ENCODE measurements at places on chromosomes 11 and 22.

GRCh38 chr11:129443276-129443675, 67.6 kb downstream of the BARX2 start:
- DNase-seq, result no peak

DNA sequence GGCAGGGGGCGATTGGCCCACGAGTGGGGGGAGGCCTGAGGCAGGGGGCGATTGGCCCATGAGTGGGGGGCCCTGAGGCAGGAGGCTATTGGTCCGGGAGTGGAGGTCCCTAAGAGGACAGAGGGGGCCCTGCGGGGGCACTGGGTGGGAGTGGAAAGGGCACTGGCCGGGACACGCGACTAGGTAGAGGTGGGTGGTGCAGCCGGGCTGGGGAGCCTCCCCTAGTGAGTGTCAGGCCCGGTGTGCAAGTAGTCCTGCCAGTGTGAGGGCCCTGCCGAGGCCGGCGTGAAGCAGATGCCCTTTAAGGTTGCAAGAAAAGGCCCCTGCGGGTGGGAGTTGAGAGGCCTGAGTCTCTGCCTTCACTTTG, 909 bp upstream of the BRD1 start:
- DNase-seq, result no peak

GRCh38 chr11:119426142-119426541, 3.2 kb upstream of the THY1 start:
- no peak for DNase-seq

DNA sequence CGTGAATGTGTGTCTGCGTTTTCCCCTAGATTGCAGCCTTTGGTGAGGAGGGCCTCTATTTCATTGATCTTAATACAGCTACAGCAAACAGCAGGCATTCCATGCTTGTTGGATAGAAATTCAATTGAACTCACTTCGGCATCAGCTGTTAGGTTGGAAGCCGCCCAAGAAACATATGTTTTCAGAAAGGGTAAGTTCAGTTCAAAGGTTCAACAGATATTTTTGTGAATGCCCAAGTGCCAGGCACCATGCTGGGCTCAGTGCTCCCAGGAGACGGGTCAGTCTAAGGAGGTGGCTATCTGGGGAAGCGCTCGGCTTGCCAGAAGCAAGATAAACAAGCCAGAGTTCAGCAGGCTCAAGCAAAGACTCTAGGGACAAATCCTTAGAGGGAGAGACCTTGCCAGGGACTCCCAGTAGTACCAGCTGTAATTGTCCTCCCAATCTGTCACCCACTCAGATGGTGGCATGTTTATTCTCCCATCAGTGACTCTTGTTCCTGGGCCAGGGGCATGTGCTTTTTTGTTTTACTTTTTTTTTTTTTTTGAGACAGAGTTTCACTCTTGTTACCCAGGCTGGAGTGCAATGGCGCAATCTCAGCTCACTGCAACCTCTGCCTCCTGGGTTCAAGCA, 64.5 kb upstream of the LARGE1 start:
- DNase-seq, result no peak

DNA sequence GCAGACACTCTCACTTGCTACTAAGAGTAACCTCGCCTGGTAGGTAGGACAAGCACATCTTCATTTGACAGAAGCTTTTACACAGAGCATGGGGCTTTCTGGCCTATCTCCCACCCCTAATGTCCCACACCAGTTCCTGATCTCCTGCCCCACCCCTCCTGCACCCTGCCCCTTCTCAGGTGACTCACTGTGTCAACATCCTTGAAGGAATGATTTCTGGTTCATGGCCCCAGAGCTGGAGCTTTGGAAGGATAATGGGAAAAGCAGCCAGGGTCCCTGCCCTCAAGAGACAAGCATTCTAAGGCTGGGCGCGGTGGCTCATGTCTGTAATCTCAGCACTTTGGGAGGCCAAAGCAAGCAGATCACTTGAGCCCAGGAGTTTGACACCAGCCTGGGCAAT, 47.2 kb downstream of the LRFN4 start:
- DNase-seq, result no peak

GRCh38 chr11:31499576-31500178, 9.7 kb downstream of the IMMP1L start:
- no peak for DNase-seq

- no peak for DNase-seq
Measured at GRCh38 chr11:65287601-65288000, 25.8 kb downstream of the POLA2 start.

DNA sequence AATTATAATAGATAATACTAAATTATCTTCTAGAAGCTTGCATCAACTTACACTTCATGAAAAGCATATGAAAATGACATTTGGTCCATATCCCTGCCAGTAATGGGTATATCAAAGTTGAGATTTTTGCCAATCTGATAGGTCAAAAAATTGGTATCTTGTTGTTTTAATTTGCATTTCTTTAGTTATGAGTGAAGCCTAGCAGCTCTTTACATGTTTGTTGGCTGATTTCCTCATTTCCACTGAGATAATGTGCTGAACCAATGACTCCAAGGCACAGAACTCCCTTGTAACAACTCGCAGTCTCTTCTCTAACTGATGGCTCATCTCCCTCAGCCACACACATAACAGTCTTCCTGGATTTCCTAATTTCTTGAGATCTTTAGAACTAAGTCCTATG, 175.3 kb upstream of the SESN3 start:
- no peak for DNase-seq

DNA sequence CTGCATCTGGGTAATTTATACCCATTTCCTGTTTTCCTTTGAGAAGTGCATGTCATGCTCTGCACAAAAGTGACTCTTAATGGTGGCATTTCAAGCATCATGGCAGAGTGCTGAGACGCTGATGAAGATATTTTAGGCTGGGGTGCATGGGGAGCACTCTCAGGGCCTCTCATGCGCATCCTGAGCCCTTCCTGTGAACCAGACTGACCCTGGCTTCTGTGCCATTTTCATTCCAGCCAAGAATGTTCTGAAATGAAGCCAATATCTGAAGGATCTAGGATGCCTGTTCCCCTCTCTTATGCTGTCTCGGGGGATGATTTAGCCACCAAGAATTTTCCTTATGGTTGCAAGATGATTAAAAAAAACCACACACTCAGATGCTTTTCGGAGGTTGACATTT, 61.5 kb downstream of the MIAT start:
- DNase-seq, result no peak

DNA sequence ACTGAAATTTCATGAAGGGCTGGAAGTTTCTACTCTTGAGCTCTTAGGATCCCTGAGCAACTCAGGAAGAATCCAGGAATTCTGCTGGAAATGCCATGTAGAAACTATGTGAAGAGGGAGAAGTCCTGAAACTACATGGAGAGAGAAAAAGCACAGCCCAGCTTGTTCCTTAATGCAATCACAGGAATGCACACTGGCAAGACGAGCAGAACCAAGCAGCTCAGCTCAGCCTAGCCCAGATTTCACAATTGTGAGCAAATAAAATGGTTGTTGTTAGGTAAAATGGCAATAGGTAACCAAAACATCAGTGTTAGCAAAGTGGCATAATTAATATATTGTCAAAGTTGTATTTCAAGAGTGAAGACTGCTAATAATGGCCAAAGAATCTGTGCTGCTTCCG, 28.1 kb downstream of the ZNF214 start:
- DNase-seq, result no peak

GRCh38 chr11:578276-579035, 2.2 kb downstream of the PHRF1 start:
- DNase-seq, result no peak

- no peak for DNase-seq
Measured at GRCh38 chr11:13260963-13261588, 16.5 kb upstream of the BMAL1 start.

- DNase-seq, result no peak
Measured at GRCh38 chr11:78689101-78689500, 114.4 kb upstream of the NARS2 start.

DNA sequence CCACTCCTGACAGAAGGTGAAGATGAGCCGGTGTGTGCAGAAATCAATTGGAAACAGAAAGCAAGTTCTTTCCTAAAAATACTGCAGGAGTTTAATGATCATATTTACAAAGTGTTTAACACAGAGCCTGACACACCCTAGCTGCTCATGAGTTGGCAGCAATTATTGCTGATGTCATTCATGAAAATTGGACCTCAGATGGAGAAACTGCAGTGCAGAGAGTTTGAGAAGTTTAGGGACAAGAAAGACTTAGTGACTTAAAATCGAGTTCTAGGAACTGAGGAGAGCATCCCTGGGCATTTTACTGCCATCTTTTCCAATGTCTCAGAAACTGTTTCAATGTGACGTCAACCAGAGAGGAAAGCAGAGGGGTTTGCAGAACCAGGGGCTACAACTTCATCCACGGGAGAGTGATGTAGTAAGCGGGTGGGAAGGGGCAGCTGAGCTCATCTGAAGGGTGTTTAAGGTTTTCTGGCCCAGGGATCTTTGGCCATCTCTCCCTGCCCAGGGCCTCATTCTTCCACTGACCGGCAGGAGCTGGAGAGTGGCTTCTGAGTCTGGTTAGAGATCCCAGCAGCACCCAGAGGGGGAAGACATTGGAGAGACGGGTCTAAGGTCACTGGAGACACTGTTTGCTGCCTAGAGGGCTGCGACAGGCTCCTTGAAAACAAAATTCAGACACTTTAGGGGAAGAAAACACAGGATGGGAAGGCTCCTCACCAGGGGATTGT, 21.1 kb upstream of the IGLL5 start:
- DNase-seq, result no peak

DNA sequence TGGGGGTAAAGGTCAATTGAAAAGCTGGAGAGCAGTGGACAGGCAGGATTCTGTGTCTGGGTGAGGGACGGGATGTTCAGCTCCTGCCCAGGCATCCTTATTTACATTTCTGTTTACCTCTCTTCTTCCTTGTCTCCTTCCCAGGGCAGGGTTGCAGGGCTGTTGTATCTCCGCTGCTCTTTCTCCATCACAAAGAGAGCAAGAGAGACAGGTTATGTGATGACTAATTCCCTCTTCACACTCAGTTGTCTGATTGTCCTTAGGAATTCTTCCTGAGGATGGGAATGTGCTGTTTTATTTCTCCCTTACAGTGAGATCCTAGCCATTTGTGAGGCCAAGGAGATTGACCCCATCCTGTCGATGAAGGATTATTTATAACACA, 104.9 kb downstream of the VPREB1 start:
- DNase-seq, result no peak

GRCh38 chr11:121967131-121967704, 148.8 kb downstream of the BLID start:
- no peak for DNase-seq

GRCh38 chr11:1053121-1053901, 16.8 kb upstream of the MUC6 start:
- DNase-seq, result no peak

GRCh38 chr11:68016161-68016903, 6.2 kb downstream of the ALDH3B1 start:
- no peak for DNase-seq

GRCh38 chr11:65275906-65276305, 14.1 kb downstream of the POLA2 start:
- no peak for DNase-seq

GRCh38 chr11:82731691-82732277, 1.9 kb downstream of the FAM181B start:
- no peak for DNase-seq

DNA sequence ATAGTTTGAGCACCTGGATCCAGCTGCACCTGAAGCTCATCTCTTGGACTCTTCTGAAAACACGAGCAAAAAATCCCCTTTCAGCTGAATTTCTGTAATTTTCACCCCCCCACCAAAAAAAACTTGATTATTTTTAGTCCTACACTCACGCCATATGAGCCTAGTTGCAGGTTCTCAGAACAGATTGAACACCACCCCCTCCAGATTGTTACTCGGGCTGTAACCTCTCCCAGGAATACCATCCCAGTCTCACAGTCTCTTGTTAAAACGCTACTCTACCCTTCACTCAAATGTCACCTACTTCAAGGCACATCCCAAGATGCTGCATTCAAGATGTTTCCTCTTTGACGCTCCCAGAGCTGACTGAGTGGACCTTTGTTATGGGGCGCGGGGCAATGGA, 96.3 kb upstream of the PRDM11 start:
- DNase-seq, result no peak

Measured in DMS153 (cell line).